ENCODE measurements at places on chromosomes 5 and 9. TPM values are rescaled to one million over a fixed set of nuclear protein-coding genes. Genes with fewer than 3 reads are reported as not detected.

The IQGAP2 gene
- total RNA-seq: 29.6 TPM

DNA sequence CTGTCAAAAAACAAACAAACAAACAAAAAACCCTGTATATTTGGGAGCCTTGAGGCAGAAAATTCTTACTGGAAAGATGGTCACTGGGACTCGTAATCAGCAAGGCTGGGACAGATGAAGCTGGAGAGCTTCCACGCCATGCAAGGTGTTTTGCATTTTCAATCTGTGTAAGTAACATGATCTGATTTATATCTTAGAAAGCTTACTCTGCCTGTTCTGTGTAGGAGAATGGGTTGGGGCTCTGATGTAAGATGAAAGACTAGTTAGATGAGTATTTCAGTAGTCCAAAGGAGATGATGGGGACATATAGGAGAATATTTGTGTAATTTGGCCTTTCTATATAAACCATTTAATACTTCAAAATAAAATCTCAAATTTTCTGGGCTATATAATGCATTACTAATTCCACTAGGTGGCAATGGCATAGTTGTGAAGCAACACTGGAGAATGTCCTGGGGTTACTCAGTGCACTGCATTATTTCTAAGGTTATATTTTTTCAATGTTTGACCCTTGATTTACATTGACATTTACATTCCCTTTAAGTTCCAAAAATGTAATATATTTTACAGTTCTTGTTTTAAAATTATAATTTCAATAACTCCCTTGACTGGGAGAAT lies 21.9 kb upstream of the FSD1L start:
- DNase-seq: no peak

- no peak for DNase-seq
Observed at GRCh38 chr9:108400297-108400696, 455.5 kb downstream of the ACTL7B start.

The PCDHB4 gene
- total RNA-seq: 3.8 TPM

GRCh38 chr9:137198902-137199283 lies 1.6 kb downstream of the TPRN start:
- DNase-seq: no peak

- no peak for DNase-seq
Observed at GRCh38 chr5:177040814-177041420, 18.4 kb downstream of the ZNF346 start.

DNA sequence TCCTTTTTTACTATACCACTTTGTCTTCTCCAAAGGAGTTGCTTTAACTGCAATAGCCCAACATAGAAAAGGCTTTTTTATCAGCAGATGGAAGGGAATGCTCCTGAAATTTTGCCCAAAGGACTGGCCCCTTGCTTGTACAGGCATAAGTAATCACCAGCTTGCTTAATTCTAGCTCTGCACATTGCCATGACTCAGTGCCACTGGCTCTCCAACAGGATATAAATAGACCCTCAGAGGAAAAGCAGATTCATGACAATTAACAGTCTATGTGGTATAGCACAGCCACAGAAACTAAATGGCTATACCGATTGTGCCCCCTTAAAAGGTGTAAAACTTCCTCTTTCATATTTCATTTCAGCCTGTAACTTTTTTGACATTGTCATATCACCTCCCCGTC lies 227.0 kb downstream of the ZNF608 start:
- DNase-seq: no peak

The LECT2 gene
- total RNA-seq: not detected

The SERF1A gene
- 6.7 TPM for total RNA-seq

- DNase-seq: peak; percentile 36
Observed at GRCh38 chr5:180353048-180353979, at the start of gene GFPT2. TSS of gene GFPT2 (minus strand) at chr5:180353336. CDS start at chr5:180353217, 119 bp downstream.

DNA sequence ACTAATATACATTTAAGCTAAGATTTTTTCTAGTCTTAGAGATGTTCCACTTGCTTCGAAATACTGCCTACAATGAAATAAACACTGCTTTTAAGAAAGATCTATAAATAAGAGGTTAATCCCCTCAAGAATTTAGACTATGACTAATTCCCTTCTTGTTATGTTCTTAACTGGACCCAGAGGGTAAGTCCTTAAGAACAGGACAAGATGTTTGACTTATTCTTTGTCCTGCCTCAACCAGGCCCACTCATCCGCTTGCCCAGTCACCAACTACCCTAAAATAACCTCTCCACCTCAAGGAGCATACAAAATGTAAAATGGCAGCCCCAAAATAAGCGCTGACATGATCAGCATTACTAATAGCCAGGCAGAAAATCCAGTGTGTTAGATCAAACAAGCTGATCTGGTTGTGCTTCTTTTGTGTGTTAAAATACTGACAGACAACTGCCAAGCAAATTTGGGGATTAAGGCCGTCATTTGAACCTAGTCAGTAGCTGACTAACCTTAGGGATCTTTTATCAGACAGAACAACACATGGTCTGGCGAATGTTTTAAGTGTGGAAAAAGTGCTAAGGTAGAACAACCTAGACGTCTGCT lies 93.7 kb upstream of the SMC5 start:
- DNase-seq: no peak

GRCh38 chr5:120365656-120366446 lies 98.2 kb upstream of the PRR16 start:
- DNase-seq: no peak

DNA sequence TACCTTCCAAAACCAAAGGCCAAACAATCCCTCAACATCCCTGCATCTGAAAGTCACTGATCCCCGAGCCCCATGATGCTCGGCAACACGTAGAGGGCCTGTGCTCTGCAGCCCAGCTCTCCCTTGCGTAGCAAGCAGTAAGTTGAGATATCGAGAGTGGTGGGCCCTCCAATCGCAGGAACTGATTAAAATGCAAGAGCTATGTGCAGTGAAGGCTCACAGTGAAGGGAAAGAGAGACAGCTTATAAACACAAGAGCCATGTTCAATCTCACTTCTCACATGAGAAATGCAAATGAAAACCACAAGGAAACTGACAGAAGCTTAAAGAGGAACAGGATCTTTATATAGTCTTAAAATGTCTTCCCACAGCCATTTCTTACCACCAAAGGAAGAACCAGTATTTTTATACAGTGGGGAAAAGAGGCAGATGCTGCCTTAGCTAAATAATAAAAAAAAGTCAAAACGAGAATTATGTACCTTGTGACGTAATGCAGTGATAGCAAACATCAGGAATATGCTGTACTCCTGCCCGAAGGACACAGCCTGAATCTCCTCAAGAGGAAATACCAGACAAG lies 24.6 kb downstream of the TTF1 start:
- no peak for DNase-seq

The KLHL3 gene
- 12.0 TPM for total RNA-seq

The HSPB3 gene
- total RNA-seq: 12.4 TPM

The FBXW5 gene
- 47.5 TPM for total RNA-seq

The PCDHGA10 gene
- total RNA-seq: 12.3 TPM

DNA sequence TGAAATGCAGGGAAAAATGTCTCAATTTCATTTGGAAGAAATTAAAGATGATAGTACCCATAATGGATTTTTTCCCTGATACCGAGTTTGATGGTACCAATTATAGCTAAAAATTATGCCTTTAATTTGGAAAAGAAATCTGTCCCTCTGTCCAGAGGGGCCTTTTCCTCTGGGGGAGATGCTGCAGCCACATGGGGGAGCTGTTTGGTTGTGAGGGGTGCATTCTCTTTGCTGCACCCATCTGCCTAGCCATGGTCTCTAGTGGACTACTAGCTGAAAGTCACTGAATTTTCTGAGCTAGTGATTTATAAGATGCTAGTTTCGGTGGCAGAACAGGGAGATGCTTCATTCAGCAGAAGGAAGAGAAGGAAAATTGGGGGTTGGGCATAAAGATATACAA lies 9.6 kb downstream of the SEC61B start:
- DNase-seq: no peak

- no peak for DNase-seq
Observed at GRCh38 chr5:52809884-52810283, 22.2 kb downstream of the ITGA1 start.

DNA sequence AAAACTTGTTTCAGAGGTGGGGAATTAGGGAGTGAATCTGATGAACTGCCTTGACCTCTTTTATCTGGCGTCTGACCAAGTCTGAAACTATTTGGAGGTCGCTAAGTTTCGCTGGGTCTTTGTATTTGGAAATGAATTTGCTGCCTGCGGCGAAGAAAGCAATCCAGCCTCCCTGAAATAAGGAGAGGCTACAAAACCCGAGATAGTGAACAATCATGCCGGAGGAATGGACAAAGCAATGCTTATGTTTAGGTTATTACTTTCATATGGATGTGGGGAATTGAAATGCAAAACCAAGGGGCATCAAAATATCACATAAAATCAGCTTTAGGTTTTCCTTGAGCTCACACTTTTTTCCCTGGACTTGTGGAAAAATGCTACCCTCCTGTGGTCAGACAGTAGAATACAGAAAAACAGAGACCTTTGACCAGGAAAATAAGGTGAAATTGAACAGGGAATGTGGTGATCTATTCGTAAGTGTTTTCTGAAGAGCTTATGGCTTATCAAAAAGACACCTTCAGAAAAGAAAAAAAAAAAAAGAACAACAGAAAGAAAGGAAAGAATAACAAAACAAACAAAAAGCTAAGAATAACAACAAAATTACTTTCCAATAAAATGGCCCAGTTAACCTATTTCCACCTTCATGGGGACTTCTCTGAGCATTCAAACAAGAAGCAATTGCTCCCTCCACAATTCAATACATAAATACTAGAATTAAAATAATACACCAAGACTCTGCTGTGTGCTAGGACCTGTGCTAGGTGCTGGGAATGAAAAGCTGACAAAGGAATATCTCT lies 68.6 kb upstream of the DPYSL3 start:
- no peak for DNase-seq

DNA sequence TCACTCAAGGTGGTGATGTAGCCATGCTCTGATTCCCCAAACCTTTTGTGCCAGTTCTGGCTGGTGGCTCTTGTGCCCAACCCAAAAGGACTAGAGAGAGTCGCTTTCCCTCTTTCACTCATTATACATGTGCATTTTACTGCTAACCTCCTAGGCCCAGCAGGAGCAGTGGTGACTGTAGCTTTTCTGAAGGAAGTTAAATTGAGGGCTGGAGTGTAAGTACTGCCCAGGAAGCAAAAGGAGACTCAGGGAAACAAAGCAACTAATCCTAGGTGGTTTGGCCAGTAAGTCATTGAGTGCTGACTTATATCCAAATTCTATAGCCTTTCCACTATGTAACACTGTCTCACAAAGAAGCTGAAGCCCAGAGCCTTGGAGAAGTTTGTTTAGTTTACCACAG lies 194.4 kb upstream of the ZNF462 start:
- no peak for DNase-seq

The SNX30 gene
- 20.7 TPM for total RNA-seq

- DNase-seq: no peak
Observed at GRCh38 chr5:14341571-14342230, 198.6 kb downstream of the TRIO start.

The SPINK7 gene
- total RNA-seq: not detected

GRCh38 chr9:6484210-6484609 lies 71.2 kb downstream of the UHRF2 start:
- DNase-seq: no peak

DNA sequence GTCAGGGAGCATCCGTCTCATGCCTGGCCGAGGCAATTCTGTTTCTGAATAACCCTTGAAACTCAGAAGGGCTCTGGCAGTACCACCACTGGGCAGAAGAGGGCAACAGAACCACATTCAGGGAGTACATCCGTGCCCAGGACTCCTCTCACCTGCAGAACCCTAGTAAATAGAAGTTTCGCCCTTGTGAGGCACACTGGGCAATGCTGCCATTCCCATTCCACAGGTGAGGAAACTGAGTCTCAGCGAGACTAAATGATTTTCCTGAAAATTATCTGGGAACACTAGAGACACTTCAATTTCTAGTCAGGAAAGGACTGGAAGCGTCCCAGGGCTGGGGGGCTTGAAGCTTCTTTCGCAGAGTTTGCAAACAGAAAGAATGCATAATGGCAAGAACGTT lies 74.7 kb downstream of the FGF1 start:
- no peak for DNase-seq

DNA sequence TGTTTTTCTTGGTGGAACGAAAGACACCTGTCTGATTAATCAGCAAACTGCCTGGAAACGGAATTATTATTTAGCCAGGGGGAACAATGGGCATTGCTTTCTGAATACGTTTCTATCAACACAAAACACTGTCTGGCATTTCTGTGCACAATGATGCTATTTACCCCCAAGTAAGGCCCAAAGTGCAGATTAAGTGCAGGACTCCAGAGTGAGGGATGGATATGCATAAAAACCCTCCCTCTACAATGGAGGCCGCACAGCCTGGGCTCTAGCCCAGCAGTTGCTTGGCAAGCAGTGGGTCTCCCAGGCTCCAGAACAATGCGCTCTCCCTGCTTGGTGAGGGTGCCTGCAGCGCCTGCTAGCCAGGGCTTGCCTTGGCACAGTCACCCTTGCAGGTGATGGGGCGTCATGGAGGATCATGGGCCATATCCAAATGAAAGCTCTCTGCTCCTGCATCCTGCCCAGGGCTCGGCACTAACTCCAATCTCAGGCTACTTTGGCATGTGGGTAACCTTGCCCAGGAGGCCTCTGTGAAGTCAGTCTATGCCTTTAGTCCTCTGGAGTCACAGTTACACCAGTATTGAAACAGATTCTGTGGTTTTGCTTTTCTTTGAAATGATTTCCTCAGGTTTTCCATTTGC lies 11.5 kb upstream of the SPATA24 start:
- no peak for DNase-seq

DNA sequence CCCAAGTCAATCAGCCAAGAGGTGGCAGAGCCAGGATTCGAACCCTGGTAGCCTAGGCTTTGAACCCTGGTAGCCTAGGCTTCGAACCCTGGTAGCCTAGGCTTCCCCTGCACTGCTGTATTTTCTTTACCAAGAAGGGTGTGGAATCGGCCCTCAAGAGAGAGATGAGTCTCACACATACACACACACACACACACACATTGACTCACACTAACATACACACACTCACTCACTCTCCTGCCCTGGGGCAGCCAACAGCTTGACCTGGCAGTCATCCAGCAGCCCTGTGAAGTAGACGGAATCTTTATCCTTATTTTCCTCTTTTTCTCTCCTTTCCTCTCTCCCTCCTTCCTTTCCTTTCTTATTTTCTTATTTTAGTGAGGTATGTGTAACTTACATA lies 55.4 kb upstream of the RPL26L1 start:
- DNase-seq: no peak

GRCh38 chr5:14272548-14273205 lies 129.5 kb downstream of the TRIO start:
- no peak for DNase-seq

GRCh38 chr5:162641142-162641813 lies 573.7 kb downstream of the GABRG2 start:
- DNase-seq: no peak

The SHISAL2B gene
- not detected for total RNA-seq

The MYOZ3 gene
- total RNA-seq: 3.2 TPM

The MVB12B gene
- total RNA-seq: 12.2 TPM

The GDA gene
- 5.4 TPM for total RNA-seq

The SLC31A1 gene
- total RNA-seq: 19.5 TPM

The PCDHB16 gene
- total RNA-seq: 3.3 TPM

DNA sequence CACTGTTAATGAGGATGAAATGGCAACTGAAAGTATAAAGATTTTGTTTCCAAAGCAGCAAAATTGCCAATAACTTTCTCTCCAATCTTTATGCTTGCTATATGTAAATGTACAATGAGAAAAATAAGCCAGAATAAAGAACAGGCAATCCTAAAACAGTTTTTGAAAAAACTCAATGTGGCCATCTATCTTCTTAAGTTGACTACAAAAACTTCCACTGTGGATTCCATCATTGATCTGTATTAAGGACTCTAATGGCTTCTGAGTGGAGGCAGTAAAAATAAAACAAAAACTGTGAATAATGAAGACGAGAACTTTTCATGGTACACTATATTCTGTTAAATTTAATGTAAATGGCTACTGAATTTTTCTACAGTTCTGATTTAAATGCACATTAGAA lies 382.9 kb downstream of the TMEM232 start:
- no peak for DNase-seq

All from urinary bladder (tissue), 4 donors.